ENCODE measurements at places on chromosomes 3 and 15. TPM values are rescaled to one million over a fixed set of nuclear protein-coding genes. Genes with fewer than 3 reads are reported as not detected.
A peak's percentile ranks its signal among the peaks of the same experiment; 100 is the strongest.

GRCh38 chr3:10808130-10808735 is 7.8 kb upstream of the SLC6A11 start:
- no peak for DNase-seq

DNA sequence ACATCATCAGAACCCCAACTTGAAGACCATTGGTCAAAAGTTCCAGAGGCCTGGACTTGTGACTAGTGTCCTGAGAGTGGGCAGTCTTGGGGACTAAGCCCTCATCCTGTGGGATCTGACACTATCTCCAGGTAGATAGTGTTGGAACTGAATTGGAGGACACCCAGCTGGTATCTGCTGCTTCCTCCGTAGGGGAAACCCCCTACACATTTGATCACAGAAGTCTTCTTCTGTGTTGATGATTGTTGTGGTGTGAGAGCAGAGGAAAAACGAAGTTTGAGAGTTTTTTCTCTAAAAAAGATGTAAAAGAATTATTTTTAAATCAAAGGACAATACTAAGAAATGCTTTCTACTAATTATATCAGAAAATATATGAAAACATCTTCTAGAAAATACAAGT is 6.9 kb downstream of the NSMCE3 start:
- no peak for DNase-seq

The MESP2 gene
- polyA plus RNA-seq, result 0.37 TPM

DNA sequence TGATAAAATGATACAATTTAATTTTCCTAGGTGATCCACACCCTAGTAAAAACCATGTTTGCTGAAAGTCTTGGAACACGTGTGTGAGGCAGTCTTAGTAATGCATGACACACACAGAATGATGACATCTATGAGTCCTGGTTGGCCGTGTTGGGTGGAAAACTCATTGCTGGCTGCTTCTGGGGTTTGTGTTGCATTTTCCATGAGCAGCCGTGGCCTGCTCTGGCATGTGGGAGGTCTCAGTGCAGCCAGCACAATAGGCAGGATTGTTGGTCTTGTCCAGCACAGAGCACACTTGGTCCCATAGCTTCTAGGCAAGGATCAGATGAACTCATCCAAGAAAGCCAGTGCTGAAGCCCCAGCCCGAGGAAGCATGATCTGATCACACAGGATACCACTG is 172.8 kb upstream of the UBE3A start:
- no peak for DNase-seq

DNA sequence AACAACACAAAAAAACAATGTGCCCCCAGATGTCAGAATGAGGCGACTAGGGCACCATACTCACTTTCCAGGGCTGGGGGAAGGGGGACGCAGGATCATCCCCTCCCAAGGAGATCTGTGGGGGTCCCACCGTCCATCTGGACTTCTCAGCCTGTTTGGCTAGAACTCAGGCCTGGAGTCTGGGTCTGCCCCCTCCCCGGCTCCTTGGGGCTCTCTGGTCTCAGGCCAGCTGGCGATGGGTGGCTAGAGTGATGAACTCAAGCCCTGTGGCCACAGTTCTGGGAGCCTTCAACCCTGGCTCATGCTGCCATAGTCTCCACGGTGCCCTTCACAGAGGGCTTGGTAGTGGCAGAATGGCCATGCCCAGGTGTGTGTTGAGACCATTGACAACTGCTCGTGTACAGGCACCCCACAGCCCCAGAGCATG is 13.6 kb downstream of the ZBTB47 start:
- DNase-seq, result no peak

GRCh38 chr3:17846466-17846865 is 104.0 kb upstream of the TBC1D5 start:
- DNase-seq, result no peak

DNA sequence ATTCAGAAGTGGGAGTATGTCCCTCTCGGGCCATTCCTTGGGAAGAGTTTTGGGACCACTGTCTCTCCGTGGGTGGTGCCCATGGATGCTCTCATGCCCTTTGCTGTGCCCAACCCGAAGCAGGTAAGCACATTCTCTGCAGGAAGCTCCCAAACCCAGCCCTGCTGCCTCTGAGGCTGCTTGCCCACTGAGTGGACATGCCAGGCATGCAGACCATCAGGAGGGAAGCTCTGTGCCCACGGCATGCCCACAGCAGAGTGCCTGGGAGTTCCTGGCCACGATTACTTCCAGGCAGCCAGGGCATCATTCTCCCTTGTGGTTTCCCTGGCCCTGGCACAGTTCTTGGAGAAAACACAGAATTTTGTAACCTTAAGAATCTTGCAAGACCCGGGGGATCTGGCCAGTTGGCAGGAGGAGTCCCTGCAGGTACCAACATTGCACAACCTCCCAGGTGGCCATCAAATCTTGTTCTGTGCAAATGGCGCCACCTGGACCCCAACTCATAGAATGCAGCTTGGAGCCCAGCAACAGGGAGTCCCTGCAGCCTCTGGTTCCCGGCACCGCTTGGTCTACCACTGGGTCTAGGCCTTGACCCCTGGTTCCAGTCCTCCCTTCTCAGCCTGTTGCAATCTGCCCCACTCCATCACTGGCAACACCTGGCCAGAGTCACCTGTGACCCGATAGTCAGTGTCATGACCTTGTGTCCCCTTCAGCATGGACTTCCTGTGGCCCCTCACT is 20.4 kb downstream of the FAH start:
- no peak for DNase-seq

GRCh38 chr15:78617076-78617475 is 3.7 kb downstream of the CHRNA3 start:
- DNase-seq, result no peak

GRCh38 chr3:106167728-106168127 is 298.9 kb upstream of the CBLB start:
- no peak for DNase-seq

DNA sequence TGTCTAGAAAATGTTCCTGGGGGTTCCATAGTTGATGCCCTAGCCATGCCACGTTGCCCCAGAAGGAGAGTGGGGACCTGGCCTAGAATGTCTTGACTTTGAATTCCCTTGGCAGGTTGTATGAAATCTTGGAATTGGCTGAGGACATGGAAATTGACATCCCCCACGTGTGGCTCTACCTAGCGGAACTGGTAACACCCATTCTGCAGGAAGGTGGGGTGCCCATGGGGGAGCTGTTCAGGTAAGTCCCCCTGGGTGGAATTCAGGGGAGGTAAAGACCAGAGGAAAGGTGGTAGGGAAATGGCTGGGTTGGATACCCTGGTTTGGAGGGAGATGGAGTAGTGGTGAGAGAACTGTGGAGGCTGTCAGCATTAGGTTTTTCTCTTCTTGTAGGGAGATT is 8.9 kb upstream of the FAM131A start:
- no peak for DNase-seq

- DNase-seq, result no peak
Measured at GRCh38 chr3:36762918-36763849, 1.2 kb downstream of the DCLK3 start.

GRCh38 chr15:87567406-87568030 is 689.0 kb downstream of the NTRK3 start:
- no peak for DNase-seq

GRCh38 chr3:168531116-168531515 is 435.4 kb upstream of the GOLIM4 start:
- no peak for DNase-seq

The HHLA2 gene
- polyA plus RNA-seq, result 0.23 TPM

- peak; percentile 86 for DNase-seq
Measured at GRCh38 chr3:134794950-134795745, at the start of gene EPHB1. TSS of gene EPHB1 (plus strand) at chr3:134795260.

GRCh38 chr15:63997715-63998442 is 48.4 kb downstream of the DAPK2 start:
- no peak for DNase-seq

DNA sequence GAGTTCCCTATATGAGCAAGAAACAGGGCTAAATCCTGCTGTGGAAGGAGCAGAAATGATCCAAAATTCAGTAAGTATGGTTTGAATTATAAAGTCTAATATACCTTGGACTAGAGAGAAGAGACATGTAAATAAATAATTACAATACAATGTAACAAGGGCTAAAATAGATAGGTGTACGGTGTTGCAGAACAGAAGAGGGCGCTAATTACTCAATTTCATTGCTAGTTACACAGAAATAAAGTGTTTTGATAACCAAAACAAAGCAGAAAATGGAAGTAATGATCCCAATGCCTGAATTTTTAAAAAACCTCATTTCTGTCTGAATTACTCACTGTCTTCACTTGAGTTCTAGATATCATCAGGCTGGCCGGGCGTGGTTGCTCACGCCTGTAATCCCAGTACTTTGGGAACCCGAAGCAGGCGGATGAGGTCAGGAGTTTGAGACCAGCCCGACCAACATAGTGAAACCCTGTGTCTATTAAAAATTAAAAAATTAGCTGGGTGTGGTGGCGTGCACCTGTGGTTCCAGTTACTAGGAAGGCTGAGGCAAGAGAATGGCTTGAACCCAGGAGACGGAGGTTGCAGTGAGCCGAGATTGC is 8.3 kb upstream of the PLCH1 start:
- no peak for DNase-seq

DNA sequence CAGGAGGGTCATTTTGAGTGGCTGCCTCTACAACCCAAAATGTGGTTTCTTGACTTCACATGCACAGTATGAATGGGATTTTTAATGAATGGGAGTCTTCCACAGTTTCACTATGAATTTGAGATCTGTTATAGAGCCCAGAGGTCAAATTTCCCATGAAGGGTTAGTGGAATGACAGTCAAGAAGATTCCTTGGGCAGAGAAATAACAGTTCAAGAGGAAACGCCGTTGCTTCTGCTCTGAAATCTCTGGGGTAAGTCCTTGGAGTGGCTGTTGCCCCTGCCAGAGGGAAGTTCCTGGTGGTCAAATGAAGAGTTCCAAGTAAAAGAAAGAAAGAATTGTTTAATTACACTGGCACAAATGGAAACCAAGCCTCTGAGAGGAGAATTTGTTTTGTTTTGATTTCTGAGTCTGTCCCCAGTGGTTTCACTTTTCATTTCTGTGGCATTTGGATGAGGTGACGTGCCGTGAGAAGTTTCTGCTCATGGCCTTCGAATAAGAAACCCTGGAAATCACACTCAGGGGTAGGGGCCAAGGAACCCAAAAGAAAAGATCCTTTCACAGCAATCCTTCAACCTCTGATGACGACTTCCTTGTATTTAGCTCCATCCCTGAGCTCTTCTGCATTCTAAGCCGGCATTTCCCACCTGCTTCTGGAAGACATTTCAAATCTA is 77.5 kb upstream of the IL12A start:
- no peak for DNase-seq

GRCh38 chr15:29785136-29785535 is 37.1 kb downstream of the TJP1 start:
- DNase-seq, result no peak

- no peak for DNase-seq
Measured at GRCh38 chr3:192005989-192006388, 545.0 kb downstream of the PYDC2 start.

The PPP1R14D gene
- 0.93 TPM for polyA plus RNA-seq

Measured in left renal pelvis (tissue), 4 donors.